ENCODE measurements at places on chromosomes 7 and 10.

DNA sequence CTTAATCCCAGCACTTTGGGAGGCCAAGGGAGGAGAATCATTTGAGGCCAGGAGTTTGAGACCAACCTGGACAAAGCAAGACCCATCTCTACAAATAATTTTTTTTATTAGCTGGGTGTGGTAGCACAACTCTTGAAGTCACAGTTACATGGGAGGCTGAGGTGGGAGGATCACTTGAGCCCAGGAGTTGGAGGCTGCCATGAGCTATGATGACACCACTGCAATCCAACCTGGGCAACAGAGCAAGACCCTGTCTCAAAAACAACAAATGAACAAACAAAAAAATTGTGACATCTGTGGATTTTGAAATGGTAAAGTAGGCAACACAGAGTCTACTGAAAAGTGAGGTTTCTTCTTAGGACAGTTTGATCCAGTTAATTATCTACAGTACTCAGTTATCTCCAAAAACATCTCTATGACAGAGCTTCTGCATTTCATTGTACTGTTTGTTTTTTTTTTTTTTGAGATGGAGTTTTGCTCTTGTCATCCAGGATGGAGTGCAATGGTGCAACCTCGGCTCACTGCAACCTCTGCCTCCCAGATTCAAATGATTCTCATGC is 3.3 kb upstream of the ANKRD61 start:
- DNase-seq, result no peak

GRCh38 chr10:59002011-59002410 is 174.4 kb upstream of the PHYHIPL start:
- DNase-seq, result no peak

DNA sequence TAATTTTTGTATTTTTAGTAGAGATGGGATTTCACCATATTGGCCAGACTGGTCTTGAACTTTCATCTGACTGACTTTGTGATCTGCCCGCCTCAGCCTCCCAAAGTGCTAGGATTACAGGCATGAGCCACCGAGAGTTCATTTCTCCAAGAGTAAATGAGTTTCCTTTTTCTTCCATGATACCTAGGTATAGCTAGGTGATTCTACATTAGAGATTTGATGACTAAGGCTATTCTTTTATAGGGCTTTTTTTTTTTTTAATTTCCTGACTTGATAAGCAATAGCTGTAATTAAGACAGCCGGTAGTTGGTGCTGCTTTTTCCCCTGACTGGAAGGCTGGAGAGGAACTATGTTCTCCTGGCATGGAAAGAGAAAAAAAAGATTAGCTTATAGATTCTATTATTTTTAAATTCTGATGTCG is 3.3 kb downstream of the PTPN12 start:
- no peak for DNase-seq

DNA sequence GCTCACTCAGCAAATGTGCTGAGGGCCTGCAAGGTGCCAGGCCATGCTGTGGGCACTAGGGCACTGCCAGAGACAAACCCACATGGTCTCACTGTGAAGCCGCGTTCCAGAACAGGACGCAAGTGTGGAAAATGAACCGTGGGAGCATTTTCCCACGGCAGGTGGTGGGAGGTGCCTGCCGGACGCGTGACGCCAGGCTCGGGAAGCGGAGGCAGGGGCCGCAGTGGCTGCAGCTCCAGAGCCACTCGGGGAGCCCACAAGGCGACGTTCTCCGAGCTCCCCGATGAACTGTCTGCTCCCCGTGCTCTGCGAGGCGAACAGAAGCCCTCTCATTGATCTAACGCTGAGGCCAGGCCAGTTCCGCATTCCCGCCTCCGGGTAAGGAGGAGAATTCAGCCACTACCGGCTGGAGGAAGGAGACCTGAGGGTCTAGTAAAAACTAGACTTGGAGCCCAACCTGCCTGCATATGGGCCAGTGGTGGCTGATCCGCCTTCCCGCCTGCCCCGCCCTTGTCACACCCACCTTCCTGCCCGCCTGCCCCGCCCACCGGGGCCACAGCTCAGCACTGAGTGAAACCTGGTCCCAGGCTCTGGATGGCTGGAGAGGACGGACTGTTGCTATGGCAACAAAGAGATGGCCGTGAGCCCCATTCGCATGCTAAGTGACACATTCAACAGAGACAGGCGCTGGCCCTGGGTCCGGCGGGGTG is 13.1 kb downstream of the ADGRA1 start:
- DNase-seq, result no peak

DNA sequence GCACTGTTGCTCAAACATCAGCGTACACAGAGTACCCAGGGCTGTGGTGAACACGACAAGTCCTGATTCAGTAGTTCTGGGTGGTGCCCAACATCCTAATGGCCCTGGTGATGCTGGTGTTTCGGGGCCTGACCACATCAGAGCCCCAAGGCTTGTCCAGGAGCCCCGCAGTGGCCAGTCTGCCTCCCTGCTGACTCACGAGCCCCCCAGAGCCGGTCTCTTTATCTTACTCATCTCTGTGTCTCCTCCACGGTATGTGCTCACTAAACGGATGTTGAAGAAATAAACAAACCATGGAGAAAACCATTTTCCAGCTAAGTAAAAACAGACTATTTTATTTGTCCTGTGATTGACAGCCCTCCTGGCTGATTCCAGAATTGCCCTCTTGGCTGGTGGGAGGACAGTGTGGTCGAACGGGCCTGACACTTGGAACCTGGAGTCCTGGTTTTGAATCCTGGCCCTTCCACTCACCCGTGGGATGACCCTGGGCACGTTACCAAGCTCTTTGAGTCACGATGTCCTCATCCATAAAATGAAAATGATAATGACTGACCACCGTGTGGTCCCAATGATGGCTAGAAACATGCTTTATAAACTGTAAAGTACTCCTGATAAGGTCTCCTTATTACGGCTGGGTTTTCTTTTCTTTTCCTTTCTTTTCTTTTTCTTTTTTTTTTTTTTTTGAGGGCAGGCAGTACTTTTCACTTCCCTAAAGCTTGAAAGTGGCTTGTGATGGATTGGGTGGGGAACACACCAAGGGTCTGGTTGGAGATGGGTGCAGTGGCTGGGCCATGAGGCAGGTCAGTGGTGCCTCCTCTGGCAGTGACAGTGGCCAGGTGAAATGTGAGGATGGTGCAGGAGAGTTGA is 5.7 kb downstream of the HIP1 start:
- no peak for DNase-seq

DNA sequence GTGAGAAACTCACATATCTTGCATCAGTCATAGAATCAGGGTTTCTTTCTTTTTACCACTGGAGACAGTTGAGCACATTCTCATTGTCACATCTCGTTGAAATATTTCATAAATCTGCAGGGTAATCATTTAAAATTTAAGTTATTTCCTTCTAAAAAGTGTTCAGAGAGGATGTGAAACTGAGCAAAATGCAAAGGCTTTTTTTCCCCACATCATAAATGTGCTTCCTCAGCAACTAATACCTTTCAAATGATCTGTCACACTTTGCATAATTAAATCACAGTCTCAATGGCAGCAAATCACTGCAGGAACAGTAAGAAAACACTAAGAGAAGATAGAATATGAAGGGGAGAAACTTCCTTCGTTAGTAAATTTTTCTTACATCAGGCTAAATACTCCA is 187.5 kb downstream of the EVX1 start:
- no peak for DNase-seq

- no peak for DNase-seq
Measured at GRCh38 chr7:56219017-56219416, 102.8 kb upstream of the NUPR2 start.

GRCh38 chr7:134431815-134432214 is 27.1 kb downstream of the AKR1B1 start:
- no peak for DNase-seq

DNA sequence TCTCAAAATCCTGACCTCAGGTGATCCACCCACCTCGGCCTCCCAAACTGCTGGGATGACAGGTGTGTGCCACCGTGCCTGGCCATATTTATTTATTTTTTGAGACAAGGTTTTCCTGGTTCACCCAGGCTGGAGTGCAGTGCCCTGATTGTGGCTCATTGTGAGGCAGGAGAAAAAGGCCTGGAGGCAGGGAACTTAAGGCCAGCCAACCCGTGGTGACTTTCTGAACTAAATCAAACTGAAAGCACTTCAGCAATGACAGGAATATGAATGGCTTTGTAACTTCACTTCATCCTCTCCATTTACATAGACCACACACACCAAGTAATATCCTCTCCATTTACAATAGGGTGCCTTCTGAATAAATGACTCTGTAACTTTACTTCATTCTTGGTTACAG is 124.4 kb downstream of the CCDC3 start:
- DNase-seq, result no peak

DNA sequence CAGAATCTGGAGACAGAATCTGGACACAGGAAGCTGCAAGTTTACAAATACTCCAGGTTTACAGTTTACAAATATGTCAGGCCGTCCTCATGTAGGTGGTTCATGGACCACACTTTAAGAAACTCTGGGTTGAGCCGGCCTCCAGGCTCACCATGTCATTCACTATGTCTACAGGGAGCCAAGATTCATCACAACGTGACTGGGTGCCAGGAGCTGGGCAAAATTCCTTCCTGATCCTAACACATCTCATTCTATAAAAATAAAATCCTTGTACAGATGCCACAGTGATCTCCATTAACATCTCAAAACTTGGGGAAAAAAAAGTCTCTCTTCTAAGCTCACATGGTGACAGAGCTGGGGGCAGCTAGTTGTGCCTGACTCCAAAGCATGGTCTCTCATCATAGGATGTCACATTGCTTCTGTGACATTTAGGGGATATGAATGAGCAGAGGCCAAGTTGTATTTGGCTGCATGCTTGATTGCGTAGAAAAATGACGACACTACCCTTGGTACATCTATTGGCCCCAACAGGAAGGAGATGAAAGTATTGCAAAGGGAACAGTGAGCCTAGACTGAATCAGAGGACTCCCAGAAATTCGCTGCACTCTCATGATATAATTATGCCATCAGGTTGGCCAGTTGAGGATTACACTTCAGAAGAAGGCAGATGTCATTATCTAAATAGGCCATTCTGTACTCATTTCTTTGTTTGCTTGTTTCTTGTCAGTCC is 35.9 kb downstream of the MTURN start:
- DNase-seq, result no peak

DNA sequence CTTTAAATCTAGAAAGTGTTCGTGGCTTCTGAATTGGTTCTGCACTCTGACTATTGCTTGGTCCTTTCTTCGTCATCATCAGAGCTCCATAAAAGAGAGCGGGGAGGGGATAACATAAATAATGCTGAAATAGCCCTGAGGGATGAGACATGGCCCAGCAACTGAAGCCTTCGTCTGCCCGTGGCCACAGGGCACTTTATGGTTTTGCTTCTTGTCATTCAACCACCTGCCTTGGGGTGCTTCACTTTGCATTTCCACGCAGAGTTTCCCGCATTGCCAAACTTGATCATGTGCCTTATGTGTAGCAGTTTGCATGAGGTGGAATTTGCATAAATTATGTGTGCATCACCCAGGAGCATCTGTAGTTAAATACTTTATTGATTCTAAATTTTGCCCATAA is 15.9 kb downstream of the GSTO2 start:
- DNase-seq, result no peak

- DNase-seq, result no peak
Measured at GRCh38 chr7:25855854-25856782, 295.9 kb upstream of the NFE2L3 start.

DNA sequence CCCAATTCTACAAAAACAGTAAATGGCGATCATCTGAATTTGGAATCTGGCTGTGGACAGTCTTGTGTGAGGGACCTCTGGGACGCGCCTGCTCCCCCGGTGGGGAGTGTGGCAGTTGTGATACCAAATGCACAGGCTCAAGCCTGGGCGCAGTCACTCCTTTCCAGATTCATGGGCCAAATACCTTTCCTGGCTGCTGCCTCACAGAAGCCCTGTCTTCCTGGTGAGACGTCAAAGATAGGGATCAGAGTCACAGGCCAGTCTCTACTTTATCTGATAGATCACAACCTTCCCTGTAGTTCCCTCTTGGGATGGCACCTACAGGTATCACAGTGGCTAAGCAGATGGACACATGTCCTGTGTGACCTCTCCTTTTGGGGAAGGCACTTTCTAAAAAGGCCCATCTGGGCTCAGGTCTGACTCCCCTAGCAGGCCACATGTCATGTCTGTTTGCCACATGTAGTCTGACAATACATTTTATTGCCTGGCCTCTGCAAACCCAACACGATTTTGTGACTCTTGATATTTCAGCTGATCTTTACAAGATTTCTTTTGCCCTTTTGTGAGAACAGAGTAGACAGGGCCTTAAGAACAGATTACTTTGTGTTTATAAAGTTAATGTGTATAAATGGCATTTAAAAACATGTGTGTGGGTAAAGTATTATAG is 150.1 kb downstream of the SNX10 start:
- DNase-seq, result no peak

GRCh38 chr10:132298038-132298881 is 9.5 kb downstream of the STK32C start:
- DNase-seq, result no peak

GRCh38 chr10:26939290-26939961 is 78.7 kb upstream of the ABI1 start:
- no peak for DNase-seq

DNA sequence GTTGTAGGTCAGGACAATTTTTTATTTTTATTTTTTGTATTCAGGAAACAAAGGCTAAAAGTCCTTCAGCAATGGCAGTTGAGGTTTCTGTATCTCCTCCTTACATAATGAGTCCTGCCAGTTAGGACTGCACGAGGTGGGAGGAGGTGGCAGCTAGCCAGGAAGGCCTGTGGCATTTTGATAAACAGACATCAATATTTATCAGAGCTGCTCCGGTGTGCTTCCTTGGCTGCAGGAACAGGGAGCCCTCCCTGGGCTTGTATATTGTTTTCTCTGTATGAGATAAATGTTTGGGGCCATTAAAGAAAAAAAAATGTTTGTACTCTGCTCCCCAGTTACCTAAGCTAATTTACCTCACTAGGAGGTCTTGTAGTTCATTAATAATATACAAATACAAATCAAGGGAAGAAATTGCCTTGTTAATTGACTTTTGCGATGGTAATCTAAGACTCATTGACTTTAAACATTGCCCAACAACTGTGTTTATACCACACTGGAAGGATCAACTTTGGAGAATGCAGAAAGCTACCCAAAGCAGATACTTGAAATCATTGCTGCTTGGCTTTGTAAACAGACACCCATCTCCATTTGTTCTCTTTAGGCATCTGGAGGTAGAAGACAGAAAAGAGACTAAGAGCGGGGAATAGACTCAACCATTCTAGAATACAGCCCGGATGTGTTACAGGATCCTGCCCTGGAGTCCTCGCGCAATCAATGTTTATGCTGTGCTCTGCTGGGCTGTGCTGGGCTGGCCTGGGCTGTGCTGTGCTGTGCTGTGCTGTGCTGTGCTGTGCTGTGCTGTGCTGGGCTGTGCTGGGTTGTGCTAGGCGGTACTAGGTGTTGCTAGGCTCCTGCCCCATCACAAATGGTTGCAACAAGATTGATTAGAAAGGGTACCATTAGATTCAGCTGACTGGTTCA is 36.5 kb upstream of the PDZD8 start:
- no peak for DNase-seq

Measured in stimulated activated CD4-positive, alpha-beta T cell treated with anti-CD3 and anti-CD28 coated beads, TNF-alpha, amount 100 ng/mL, for 1 hour (primary cell).